BJ (cell line): ENCODE measurements at places on chromosomes 12 and 14. TPM values are rescaled to one million over a fixed set of nuclear protein-coding genes. Genes with fewer than 3 reads are reported as not detected.

The SDSL gene
- 8.6 and 13.2 TPM in 2 replicates for polyA plus RNA-seq

The IFT43 gene
- 58.9 and 62.5 TPM in 2 replicates for polyA plus RNA-seq

GRCh38 chr14:75230140-75230792, 48.4 kb upstream of the FOS start:
- no peak for DNase-seq

- DNase-seq, result no peak
Measured at GRCh38 chr14:104392396-104393198, 187.0 kb upstream of the C14orf180 start.

GRCh38 chr12:50597200-50598195, 92.7 kb downstream of the DIP2B start:
- DNase-seq, result no peak

The SLC4A8 gene
- 4.9 and 7.3 TPM in 2 replicates for polyA plus RNA-seq

DNA sequence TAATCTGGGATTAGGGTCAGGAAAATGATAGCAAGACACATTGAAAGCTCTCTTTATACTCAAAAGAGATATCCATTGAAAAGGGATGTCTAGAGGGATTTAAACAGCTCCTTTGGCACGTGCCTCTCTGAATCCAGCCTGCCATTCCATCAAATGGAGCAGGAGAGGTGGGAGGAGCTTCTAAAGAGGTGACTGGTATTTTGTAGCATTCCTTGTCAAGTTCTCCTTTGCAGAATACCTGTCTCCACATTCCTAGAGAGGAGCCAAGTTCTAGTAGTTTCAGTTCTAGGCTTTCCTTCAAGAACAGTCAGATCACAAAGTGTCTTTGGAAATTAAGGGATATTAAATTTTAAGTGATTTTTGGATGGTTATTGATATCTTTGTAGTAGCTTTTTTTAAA, 25.4 kb upstream of the PLEKHD1 start:
- no peak for DNase-seq

DNA sequence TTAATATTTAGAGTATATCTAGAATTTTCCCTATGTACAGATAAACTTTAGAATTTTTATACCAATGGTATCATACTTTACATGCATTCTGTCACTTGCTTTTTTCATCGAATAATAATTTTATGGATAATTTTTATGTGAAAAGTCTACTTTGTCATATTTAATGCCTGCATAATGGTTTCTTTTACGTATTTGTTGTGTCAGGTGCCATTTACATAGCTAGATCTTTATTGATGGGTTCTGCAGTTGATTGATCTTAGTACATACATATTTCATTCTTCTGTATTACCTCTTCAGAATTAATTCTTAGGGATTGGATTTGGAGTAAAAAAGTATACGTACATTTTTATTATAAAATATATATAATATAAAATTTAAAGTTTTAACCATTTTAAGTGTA, 77.7 kb upstream of the NEDD1 start:
- no peak for DNase-seq

The PLXNC1 gene
- 2.2 and 3.4 TPM in 2 replicates for polyA plus RNA-seq
